ENCODE measurements at places on chromosomes 1 and 21. TPM values are rescaled to one million over a fixed set of nuclear protein-coding genes. Genes with fewer than 3 reads are reported as not detected.

- DNase-seq = no peak
These were observed 46.2 kb downstream of the TRABD2B start for GRCh38 chr1:47951026-47951425.

- peak; percentile 88 for DNase-seq
These were observed 41.5 kb downstream of the LHX4 start for GRCh38 chr1:180271272-180272255.

DNA sequence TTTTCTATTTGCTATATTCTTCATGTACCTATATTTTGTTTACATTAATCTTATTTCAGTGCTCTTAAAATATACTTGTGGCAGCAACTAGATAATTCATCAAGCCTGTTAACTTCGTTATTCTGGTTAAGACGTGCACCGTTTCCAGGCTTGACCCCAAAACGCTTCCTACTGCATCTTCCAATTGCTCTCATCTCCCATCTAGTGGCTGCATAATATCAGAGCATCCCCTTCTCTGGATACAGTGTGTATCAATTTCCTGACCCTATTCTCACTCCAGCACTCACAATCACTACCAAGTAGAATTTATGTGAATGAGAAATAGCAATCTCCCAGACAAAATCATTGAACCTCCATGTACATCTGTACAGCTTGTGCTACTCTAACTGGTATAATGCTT is 1280.3 kb upstream of the B3GALT2 start:
- DNase-seq = no peak

DNA sequence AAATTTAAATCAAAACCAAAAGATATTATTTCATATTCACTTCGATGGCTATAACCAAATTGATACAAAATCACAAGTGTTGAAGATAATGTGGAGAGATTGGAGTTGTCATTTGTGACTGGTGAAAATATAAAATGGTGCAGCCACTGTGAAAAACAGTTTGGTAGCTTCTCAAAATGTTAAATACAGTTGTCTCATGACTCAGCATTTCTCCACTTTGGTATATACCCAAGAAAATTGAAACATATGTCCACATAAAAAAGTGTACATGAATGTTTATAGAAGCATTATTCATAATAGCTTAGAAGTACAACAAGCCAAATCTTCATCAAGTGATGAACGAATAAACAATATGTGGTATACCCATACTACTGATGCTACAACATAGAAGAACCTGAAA is 318.5 kb downstream of the BRINP3 start:
- peak; percentile 9 for DNase-seq

DNA sequence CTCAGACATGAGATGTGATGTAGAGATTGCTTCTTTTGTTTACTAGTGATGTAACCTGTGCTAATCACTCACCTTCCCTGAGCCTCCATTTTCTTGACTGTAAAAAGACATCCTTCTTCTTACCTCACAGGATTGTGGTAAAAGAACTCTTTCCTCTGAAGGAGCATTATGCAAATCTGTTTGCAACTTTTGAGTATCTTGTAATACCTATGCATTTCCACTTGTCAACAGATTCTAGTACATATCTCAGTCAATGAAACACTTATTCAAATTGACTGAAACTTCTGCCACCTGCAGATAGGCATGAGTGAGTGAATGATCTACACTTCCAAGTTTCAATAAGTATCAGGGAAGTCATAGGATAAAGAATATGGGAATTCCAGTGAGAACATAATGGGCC is 174.7 kb downstream of the HHIPL2 start:
- no peak for DNase-seq

DNA sequence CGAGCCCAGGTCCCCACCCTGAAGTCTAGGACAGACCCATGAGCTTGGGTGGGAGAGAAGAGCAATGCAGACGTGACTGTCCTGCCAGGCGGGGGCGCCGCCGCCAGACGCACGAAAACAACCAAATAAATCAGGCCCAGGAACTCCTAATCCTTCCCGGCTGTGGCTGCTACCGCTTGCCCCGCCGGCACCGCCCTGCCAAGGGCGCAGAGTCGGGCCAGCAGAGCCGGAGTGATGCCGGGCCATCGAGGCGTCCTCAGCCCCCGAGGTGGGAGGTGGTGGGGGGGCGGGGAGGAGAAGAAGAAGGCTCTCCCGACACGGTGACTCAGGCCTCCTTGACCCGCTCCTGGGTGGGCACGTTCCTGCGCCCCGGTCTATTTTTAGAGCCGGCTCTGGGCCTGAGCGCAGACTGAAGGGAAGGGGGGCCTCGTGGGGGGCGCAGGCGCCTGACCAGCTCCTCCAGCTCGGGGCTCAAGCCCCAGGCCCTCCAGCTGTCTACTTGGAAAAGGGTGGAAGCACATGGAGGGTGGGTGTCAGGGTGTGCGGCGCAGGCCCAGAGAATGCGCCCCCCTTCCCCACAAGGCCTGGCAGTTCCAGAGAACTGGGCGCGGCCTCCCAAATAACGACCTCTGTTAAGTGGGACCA is 10.7 kb upstream of the COL16A1 start:
- DNase-seq = peak; percentile 49

TTC24 gene
- not detected for total RNA-seq

CHIA gene
- not detected for total RNA-seq

UQCRHL gene
- 1.4 TPM for total RNA-seq

ATP1A4 gene
- total RNA-seq = not detected

CFHR3 gene
- total RNA-seq = not detected

SEMA4A gene
- 0.28 TPM for total RNA-seq

SPTA1 gene
- not detected for total RNA-seq

Data from IMR-90 (cell line).